ENCODE measurements at places on chromosomes 2 and 18.

DNA sequence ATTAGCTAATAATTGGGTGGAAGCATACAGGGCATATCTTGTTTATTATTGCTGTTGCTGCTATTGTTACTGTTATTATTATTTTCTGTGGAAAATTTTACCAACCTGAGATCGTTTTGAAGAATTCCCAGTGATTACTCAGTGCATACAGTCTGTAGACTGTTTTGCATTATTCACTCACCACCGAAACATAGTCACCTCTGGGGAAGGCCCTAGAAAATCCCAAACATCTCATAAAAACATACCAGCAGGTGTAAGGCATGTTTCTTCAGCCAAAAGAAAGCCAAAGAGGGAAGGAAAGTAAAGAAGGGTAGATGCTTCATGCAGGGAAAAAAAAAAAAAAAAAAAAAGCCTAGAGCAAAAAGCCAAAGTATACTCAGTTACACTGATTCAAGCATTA lies 647.7 kb downstream of the BCL11A start:
- H3K4me1 ChIP-seq, result peaks cover 19% of the 10 kb centered on the region
- DNase-seq, result no peak
- H3K36me3 ChIP-seq, result no peaks in the 10 kb centered on the region
- no peaks in the 10 kb centered on the region for H3K27me3 ChIP-seq

DNA sequence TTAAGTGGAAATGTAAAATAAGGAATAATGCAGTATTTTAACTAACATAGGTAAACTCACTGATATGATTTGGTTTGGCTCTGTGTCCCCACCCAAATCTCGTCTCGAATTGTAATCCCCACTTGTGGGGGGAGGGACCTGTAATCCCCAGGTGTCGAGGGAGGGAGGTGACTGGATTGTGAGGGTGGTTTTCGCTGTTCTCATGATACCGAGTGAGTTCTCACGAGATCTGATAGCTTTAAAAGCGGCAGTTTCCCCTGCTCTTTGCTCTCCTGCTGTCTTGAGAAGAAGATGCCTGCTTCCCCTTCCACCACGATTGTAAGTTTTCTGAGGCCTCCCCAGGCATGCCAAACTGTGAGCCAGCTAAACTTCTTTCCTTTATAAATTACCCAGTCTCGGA lies 109.4 kb upstream of the LYPD6 start:
- H3K4me3 ChIP-seq, result no peak overlapping the region
- H3K27me3 ChIP-seq, result peaks cover 12% of the 10 kb centered on the region
- H3K4me1 ChIP-seq, result no peaks in the 10 kb centered on the region
- no peaks in the 10 kb centered on the region for H3K36me3 ChIP-seq
- H3K27ac ChIP-seq, result no peak overlapping the region

DNA sequence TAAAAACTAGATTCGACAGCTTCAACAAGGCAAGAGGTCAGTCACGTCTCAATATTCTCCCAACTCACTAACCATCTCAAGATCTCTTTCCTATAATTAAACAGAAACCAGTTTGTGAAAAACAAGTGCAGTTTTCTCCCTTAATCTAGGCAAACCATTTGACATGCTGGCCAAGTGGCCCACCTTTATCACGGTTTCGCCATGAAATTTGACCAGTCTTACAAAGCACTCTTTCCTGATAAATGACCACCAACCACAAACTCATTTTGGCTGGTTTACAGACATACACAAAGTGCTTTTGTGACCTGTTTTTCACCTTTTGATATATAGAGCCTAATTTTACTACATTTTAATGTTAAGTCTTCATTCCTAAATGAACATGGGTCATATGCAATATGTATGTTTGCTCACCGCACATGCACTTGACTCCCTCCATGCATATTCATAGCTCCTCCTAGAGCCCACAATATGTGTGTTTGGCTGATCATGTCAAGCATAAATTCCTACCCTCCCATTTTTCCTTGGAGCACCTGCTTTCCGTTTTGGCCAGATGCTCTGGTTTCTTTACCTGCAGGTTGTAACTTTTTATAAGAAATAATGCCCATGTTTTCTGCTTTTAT lies 385.1 kb downstream of the RAD51AP2 start:
- no peak overlapping the region for H3K27ac ChIP-seq
- H3K4me3 ChIP-seq, result no peak overlapping the region
- H3K36me3 ChIP-seq, result no peaks in the 10 kb centered on the region
- DNase-seq, result no peak

- no peaks in the 10 kb centered on the region for H3K27me3 ChIP-seq
- H3K4me3 ChIP-seq, result peak overlapping the region; percentile 84
- no peak for DNase-seq
- peak overlapping the region; percentile 91 for H3K27ac ChIP-seq
- peaks cover 58% of the 10 kb centered on the region for H3K4me1 ChIP-seq
These were observed 318 bp upstream of the CDC42EP3 start for GRCh38 chr2:37671816-37672103.

DNA sequence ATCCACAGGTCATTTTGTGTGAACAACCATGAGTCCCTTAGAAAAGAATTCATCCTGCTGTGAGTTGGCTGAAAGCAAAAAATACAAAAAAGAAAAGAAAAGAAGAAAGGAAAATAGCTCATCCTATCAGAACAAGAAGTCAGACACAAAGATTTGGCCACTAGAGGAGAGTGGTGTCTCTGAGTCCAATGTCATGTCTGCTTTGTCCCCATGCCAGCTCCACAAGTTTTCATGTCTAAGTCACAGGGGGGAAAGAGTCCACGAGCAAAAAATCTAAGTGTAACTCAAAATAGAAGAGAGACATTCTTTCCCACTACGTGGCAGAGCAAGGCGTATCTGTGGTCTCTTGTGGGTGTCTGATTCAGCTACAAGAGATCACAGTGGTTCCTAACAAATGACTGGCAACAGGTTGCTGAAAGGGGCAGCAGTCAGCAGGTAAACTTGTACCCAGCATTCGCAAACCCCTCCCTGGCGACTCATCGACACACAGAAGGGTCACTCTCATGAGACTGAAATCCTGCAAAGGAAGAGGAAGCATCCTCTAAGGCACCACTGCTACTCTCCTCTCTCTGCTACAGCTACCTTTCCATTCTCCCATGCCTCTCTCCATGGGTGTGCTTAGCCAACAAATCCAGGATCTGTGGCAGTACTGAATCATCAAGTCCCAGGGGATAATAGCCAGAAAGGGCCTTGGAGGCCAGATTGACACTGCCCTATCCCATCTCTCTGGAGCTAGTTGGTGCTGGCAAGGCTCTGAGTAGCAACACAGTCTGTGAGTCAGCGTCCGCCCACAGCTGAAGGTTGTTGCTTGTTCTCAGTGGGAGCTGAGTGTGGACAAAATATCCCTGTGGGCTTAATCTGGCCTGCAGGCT lies 123.0 kb upstream of the SLC39A10 start:
- peaks cover 85% of the 10 kb centered on the region for H3K4me1 ChIP-seq
- H3K4me3 ChIP-seq, result peak overlapping the region; percentile 79
- H3K27ac ChIP-seq, result peak overlapping the region; percentile 98

DNA sequence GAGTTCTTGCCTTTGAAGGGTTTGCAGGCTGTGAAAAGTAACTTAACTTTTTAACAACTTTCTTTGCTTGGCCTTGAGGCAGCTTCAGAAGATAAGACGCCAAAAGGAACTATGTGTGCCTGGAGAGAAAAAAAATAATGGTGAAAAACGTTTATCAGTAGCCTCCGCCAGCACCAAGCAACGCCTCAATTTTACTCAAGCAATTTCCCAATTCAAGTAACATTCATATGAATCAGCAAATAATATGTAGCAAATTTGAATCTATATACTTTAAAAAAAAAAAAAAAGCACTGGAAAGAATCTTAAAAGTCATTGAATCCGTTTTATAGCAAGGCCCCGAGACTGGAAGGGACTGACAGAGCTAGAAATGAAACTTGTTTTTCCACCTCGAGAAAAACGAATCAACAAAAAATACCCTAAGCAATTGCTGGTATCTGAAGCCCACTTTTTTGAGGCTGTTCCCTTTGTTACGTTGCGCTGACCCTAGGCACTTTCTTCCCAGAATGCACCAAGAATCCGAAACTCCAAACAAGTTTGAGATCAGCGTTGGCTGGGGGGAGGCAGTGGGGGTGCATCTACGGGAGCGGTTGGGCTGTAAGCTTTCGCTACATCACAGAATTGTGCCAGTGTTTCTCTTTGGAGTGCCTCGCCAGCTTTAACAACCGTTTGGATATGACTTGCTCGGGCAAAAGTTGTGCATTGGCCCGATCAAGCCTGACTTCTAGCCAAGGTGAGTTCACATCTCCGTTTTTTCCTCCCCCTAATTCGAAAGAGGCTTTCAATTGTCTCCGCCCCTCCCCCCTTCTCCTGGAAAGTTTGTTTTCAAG lies 2.7 kb upstream of the TGIF1 start:
- peaks cover 34% of the 10 kb centered on the region for H3K4me1 ChIP-seq
- peak overlapping the region; percentile 99 for H3K27ac ChIP-seq
- H3K36me3 ChIP-seq, result peaks cover 22% of the 10 kb centered on the region
- DNase-seq, result no peak
- H3K4me3 ChIP-seq, result peak overlapping the region; percentile 93

- H3K27me3 ChIP-seq, result no peaks in the 10 kb centered on the region
- no peak for DNase-seq
- H3K36me3 ChIP-seq, result peaks cover 37% of the 10 kb centered on the region
- no peaks in the 10 kb centered on the region for H3K4me1 ChIP-seq
- no peak overlapping the region for H3K27ac ChIP-seq
These were observed 162.7 kb downstream of the PKP4 start for GRCh38 chr2:158619496-158619895.

GRCh38 chr18:64410685-64411084 lies 261.8 kb upstream of the LINC00305 start:
- H3K4me1 ChIP-seq, result no peaks in the 10 kb centered on the region
- H3K27ac ChIP-seq, result no peak overlapping the region
- no peak overlapping the region for H3K4me3 ChIP-seq
- H3K36me3 ChIP-seq, result no peaks in the 10 kb centered on the region
- no peak for DNase-seq

GRCh38 chr18:79718878-79719477 lies 39.4 kb downstream of the CTDP1 start:
- no peak overlapping the region for H3K4me3 ChIP-seq
- peaks cover 87% of the 10 kb centered on the region for H3K36me3 ChIP-seq
- H3K27ac ChIP-seq, result no peak overlapping the region
- DNase-seq, result no peak
- no peaks in the 10 kb centered on the region for H3K27me3 ChIP-seq

DNA sequence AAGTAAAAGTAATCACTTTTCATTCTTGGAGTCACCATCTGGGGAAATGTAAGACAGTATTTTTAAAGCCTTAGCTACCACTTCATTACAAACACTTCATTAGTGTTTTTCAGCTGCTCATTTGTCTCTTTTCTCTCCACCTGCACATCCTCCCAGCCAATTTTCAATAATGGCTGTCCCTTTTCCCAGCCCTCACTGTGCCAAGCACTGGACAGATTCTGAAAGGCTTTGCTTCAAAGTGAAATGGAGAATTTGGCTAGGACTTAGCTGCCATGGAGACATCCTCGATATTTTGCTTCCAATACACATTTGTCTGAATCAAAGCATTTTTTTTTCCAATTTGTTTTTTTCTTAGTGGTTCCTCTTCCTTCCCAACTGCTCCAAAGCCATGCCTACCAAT lies 272.4 kb upstream of the NRXN1 start:
- no peaks in the 10 kb centered on the region for H3K36me3 ChIP-seq
- H3K27me3 ChIP-seq, result no peaks in the 10 kb centered on the region
- H3K27ac ChIP-seq, result no peak overlapping the region
- H3K4me3 ChIP-seq, result no peak overlapping the region

DNA sequence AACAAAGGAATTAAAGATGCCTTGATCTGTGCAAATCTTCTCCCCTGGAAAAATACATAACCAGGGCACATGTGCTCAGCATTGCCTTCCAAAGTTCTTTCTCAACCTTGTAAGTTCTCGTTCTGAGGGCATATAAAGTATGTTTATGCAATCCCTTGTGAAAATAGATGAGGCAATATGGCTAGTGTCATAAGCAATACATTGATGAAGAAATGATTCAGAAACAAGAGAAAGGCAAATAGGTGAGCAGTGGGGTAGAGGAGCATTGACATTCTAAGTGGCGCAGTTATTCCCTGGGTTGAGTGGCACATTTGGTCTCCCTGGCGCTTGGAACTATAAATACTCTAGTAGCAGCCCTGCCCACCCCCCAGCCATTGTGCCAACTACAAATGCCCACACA lies 57.4 kb upstream of the PGAP1 start:
- H3K27ac ChIP-seq, result peak overlapping the region; percentile 31
- no peak for DNase-seq
- H3K4me3 ChIP-seq, result no peak overlapping the region
- peaks cover 43% of the 10 kb centered on the region for H3K4me1 ChIP-seq

DNA sequence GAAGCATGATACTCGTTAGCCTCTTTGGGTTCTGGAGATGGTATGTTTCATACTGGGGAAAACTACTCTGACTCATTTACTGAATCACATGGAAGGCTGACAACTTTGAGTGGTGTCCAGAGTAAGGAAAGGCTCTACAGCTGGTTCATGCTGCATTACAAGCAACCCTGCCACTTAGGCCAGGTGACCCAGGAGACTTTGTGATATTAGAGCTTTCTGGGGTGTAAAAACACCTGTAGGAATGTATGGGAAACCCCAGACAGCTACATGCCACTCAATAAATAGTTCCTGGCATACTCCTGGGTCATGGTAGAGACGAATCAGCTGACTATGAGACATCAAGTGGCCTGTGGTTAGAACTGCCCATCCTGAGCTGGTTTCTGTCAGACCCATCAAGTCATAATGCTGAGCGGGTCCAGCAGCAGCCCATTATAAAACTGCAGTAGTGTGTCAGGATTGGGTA lies 21.3 kb upstream of the TCF7L1 start:
- H3K4me3 ChIP-seq, result no peak overlapping the region
- no peaks in the 10 kb centered on the region for H3K36me3 ChIP-seq
- H3K4me1 ChIP-seq, result no peaks in the 10 kb centered on the region
- H3K27ac ChIP-seq, result no peak overlapping the region

DNA sequence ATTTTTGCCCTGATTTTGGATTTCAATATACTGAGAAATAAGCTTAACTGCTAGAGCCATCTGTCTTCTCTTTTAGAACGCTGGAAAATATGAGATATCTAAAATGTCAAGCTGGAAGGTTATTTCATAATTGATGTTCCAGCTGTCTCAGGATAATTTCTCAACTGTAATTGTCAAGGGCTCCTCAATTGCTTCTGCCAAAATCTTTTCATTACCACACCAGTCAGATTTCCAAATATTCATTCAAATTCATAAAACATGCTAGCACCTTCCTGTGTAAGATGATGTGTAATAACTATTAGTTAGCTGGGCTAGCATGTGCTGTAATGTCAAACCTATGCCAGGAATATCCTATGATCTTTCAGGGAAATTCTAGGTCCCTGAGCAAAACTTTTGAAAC lies 88.1 kb downstream of the TNFRSF11A start:
- peaks cover 8% of the 10 kb centered on the region for H3K4me1 ChIP-seq
- DNase-seq, result no peak
- peaks cover 10% of the 10 kb centered on the region for H3K27me3 ChIP-seq

Measured in activated T-cell treated with anti-CD3 and anti-CD28 coated beads, Interleukin-2, amount 50 U/mL, for 24 hours (primary cell).